ENCODE measurements at places on chromosomes 2 and 18.
A peak's percentile ranks its signal among the peaks of the same experiment; 100 is the strongest.

DNA sequence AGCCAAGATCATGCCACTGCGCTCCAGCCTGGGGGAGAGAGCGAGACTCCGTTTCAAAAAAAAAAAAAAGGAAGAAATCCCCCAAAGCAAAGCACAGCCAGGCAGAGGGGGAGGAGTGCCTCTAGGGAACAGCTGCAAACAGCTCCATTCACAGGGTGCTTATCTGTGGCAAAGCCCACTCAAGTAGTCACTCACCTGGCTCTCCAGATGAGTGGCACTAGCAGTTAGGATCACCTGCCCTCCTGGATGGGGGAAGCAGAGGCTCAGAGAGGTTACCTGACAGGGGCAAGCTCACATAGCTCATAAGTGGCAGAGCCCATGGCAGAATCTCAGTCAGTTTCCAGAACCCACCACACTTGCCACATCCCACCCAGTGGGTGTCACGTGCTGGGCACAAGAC is 30.3 kb downstream of the TFCP2L1 start:
- DNase-seq: no peak

- DNase-seq: no peak
These were observed 1.5 kb downstream of the EPAS1 start for GRCh38 chr2:46298522-46299353.

GRCh38 chr2:153880926-153881325 is 9.2 kb downstream of the GALNT13 start:
- DNase-seq: no peak

GRCh38 chr2:106624787-106625380 is 137.7 kb downstream of the CD8B2 start:
- DNase-seq: no peak

DNA sequence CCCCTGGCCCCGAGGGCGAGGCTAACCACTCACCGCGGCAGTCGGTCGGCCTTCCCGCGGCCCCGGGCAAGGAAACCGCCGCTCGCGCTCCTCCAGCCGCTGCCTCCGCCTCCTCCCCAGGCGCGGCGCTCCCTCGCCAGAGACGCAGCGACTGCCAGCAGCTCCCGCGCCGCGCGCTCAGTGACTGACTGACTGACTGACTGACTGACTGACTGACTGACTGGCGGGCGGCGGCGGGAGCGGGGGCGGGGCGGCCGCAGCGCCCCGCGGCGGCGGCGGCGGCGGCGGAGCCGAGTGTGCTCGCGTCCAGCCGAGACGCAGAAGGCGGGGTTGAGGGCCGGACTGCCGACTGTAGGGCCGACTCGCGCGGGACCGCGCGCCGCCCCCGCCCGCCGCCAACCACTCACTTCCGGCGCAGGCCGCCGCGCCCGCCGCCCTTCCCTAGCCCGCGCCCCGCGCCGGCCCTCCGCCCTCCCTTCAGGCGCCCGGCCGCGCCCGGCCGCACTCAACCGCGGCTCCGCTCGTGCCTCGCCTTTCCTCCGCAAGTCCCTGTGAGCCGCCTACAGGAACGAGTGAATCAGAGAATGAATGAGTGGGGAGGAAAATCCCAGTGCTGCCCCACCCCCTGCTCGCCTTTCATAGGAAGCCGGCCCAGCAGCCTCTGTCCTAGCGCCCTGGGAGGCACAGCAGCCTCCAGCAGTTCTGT is at the start of gene RAPH1:
Gene RAPH1, minus strand, starts transcription at position 224 of the 706 bp plus-strand sequence. CDS start 39,948 bp downstream, outside the sequence.
- peak; percentile 53 for DNase-seq

- DNase-seq: no peak
These were observed 299.5 kb downstream of the GBX2 start for GRCh38 chr2:235868645-235869044.

DNA sequence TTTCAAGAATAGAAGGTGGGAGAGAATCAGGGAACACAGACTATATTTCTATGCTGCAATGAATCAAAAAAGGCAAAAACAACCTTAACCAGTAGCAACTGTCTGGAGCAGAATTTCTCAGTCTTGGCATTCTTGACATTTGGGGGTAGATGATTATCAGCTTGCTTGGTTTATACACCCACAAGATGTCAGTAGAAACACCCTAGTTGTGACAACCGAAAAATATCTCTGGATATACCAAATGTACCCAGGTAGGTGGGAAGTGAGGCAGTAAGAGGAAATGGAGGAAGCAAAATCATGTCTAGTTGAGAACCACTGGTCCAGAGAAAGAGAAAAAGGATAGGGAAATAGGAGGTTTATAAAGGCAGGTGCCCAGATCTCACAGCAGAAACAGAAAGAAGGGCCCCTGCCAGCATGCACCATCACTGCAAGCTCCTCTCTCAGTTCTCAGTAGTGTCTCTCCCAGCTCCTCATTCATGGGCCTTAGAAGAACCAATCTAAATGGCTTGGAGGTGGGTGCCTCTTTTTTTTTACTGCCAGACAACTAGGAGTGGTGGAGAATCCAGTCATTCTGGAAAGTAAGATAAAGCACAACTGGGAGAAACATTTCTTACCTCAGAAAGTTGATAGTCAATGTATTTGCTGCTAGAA is 50.4 kb downstream of the MBD2 start:
- DNase-seq: no peak

GRCh38 chr18:61420218-61420885 is 87.1 kb downstream of the CDH20 start:
- DNase-seq: no peak

DNA sequence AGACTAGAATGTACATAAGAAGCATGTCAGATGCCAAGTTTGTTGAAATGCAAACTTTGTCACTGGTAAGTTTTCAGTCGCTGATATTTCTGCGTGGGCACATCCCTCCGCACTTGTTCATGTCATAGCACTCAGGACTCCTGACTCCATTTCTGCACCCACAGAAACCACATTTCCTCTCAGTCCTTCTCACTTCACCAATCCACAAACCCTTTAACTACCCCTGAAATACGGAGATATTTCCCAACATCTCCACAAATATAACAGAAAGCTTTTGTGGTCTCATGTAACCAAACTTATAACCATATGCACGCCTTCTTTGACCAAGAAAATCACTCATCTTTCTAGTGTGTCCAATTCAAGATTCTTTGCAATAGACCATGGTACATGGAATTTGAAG is 276.9 kb upstream of the ERBB4 start:
- no peak for DNase-seq

GRCh38 chr2:161246281-161246680 is 61.9 kb upstream of the PSMD14 start:
- DNase-seq: no peak

DNA sequence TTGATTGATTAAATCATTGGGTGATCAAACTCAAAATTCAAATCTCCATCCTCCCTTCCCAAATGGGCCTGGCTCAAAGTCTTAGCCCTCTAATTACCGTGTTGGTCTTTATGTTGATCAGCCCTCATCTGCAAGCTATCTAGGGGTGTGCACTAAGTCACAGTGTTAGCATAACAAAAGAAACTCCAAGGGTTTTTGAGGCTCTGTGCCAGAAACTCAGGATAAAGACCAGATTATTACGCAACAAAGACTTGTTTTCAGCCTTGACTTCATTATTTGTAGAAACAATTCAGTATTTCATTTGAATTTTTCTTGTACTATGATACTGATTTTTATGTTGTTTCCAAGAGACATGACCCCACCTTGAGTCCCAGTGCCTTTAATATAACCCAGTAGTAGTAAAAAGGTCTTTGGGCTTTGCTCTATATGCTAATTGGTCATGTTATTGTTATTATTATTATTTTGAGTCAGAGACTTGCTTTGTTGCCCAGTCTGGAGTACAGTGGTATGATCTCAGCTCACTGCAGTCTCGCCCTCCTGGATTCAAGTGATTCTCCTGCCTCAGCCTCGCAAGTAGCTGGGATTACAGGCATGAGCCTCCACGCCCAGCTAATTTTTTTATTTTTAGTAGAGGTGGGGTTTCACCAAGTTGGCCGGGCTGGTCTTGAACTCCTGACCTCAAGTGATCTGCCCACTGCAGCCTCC is 13.9 kb downstream of the PSMD14 start:
- DNase-seq: no peak

DNA sequence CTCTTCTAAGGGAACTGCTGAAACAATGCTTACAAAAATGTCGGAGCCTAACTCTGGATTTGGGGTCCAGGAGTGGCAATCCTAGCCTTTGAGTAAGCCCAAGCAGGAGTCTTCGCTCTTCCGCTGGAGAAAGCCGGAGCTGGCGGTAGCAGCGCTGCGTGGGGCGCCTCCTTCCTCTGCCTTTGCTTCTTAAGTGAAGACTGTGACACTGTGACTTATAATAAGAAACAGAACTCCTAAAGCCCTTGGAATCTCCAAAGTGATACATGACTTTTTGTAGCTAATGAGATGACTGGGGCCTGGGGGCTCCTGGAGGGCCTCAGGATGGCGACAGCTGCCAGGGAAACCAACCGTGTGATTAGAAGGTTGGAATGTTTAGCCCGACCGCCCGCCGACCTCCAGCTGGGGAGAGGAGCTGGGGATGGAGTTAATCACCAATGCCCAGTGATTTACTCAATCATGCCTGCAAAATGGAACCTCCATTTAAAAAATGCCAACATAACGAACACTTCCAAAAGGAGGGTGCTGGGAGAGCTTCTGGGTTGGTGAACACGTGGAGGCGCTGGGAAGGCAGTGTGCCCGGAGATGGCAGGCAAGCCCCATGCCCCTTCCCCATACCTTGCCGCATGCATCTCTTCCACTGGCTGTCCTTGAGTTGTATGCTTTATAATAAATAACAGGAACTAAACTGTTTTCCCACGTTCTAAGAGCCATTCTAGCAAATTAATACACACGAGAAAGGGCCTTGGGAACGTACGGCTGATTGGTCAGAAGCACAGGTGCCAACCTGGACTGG is 29.0 kb upstream of the MAL start:
- no peak for DNase-seq

DNA sequence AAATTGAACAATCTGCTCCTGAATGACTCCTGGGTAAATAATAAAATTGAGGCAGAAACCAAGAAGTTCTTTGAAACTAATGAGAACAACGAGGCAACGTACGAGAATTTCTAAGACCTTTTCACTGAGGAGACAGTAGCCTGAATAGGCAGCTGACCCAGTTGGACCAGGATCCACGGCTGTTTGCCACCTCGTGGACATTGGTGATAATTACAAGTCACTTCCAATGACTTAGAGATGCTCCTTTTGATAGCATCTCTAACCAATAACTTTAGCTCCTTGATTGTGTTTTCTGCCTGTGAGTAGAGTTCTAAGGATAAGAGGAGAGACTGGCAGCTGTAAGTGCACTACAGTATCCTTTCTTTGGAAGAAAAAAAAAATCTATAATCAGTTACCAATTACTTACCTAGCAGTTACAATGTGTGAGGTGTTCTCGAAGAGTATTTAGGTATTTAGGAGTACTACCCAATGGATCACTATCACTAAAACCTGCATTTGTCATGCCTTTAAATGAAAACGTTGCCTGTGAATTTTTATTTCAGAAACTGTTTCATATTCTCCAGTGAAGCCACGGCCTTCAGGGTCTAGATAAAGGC is 31.3 kb upstream of the CNTNAP5 start:
- no peak for DNase-seq

GRCh38 chr2:28352610-28353195 is 40.0 kb upstream of the FOSL2 start:
- DNase-seq: no peak

DNA sequence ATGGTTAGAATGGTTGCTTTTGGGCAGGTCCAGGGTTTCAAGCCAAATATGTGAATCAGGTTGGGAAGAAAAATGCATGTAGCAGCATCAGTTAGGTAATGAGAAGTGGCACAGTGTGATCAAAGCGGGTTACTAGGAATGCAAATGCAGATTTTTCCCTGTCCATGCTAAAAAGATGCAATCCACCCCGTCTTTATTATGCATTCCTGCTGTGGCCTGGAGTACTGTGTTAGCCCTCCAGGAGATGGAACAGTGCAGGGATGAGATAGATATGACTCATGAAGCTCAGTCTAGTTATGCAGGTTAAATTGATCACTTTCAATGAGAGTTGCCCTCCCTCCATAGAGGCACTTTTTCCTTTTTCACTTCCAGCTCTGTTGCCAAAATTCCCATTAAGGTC is 283.8 kb downstream of the CTNNA2 start:
- DNase-seq: no peak

DNA sequence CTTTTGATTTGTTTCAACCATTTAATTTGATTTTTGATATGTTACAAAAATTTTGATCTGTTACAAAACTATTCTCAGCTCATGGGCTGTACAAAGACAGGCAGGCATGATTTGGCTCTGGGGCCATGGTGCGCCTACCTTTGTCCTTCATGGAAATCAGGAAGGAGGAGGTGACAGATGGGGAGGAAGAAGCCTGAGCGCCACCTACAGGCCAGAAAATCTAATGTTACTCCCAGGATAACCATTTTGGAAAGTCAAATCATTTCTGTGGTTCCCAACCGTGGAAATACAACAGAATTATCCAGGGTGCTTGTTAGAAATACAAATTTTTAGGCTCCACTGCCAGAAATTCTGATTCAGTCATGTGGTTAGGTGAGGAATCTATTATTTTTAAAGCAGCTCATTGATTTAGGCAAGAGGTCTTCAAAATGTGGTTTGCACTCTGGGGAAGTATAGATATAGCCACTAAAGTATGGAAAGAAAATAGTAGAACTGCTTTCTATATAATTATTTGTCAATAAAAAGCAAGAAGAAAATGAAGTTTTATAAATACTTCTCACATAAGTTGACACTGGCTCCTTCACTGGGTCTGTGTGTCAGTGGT is 93.9 kb downstream of the EVA1A start:
- no peak for DNase-seq

DNA sequence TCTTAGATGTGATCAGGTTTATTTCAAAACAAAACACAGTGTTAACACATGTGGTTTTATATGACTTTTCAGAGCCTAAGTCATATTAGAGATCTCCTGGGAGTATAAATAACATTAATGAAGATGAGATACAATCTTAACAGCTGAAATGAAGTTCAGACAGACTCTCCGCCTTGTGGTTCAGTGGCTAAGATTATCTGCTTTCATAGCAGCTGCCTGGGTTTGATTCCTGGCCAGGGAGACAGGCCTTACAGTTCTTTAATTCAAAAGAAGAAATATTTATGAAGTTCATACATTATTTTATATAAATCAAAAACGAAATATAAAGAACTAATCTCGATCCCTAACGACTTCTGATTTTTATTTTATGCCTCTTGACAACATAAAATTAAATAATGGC is 35.2 kb upstream of the TTC32 start:
- DNase-seq: no peak

Measured in stimulated activated CD4-positive, alpha-beta T cell treated with anti-CD3 and anti-CD28 coated beads, TNF-alpha, amount 100 ng/mL, for 48 hours (primary cell).